Left forelimb (tissue), 1 donor: ENCODE measurements at places on chromosomes 16 and 17.

GRCh38 chr16:78684655-78685375 lies 585.4 kb downstream of the WWOX start:
- DNase-seq: peak; percentile 73

GRCh38 chr17:4710693-4711634 lies 532 bp downstream of the ARRB2 start:
- no peak for DNase-seq

- no peak for DNase-seq
These were observed 44.8 kb downstream of the ADCY7 start for GRCh38 chr16:50311134-50311528.

DNA sequence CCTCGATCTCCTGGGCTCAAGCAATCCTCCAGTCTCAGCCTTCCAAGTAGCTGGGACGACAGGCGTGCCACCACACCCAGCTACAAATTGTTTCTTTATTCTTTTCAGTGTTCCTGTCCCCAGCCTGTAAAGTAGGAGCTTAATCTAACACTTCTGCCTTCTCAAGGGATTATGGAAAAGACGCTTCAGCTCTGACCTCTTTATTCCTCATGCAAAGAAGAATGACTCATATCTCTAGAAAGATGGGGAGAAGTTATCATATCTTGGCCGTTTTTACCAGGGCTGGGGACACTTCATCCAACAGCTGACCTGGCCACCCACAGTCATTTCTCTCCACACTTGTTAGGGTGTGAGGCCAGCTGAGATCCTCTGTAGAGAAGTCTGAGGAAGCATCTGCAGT lies 172.6 kb downstream of the HAPSTR1 start:
- DNase-seq: no peak

DNA sequence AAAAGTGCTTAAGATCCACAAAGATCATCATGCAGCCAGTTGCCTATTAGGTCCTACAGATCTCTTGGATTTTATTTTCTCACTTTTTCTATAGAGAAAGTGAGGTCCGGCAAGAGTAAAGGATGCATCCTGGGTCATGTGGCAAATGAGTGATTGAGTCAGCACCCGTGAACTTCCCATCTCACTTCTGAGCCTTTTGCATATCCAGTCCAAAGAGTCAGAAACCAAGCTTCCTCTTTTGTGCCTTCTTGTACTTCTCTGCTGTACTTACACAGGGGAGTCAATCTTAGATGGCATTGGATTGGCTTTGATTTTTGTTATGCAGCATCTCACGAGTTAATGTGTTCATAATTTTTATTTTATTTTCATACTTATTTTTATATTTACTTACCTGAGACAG lies 114.2 kb upstream of the IRX5 start:
- DNase-seq: no peak

GRCh38 chr16:85206472-85207356 lies 94.4 kb upstream of the CIBAR2 start:
- peak; percentile 84 for DNase-seq

DNA sequence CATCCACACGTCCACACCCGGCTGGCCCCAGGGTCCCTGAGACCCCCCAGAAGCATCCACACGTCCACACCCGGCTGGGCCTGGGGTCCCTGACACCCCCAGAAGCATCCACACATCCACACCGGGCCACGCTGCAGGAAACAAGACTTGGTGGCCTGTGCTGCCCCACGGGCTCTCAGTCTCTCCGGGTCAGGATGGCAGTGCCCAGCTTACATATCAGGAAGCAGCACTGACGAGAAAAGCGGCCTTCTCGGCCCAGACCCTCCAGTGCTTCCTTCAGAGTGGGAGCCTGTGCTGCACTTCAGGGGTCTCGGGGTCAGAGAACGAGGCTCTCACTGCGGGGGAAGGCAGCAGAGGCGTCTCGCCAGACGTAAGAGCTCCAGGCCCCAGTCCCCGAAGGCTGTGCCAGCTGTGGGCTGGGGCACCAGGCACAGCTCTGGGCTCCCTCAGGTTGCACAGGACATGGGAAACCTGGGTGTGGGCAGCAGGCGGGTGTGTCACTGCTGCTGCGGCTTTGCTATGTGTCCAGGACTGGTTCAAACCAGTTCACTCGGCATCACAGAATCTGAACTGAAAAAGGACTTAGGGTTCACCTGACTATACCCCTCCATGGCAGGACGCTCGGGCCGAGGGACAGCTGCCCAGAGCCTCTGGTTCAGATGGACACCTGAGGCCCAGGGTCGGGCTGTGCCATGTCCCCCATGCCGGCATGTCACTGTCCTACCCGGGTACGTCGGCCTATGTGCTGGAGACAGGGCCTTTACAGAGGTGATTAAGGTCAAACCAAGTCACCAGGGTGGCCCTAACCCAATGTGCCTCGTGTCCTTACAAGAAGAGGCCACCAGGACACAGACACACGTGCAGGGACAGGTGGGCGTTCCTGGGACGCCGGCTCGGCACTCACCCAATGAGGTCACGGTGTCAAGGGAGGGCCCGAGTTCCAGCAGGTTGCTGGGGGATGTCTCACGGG lies 40.2 kb upstream of the CHMP6 start:
- DNase-seq: no peak

DNA sequence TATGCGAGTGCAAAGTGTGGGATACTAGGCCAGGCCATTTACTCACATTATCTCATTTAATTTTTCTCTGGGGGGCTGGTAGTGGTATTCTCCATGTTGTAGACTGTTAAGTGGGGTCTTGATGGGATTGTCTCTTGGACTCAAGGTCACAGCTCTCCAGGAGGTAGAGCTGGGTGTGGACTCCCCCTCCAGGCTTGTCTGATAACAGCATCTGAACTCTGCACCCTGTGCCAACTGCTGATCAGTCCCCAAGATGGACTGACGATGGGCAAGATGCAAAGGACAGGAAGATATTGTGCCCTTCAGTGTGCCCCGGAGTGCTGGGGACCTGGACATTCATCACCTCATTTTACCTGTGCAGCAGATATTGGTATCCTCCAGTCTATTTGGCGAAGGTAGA lies 147.8 kb downstream of the MSI2 start:
- no peak for DNase-seq

GRCh38 chr16:27193300-27193990 lies 9.9 kb upstream of the KDM8 start:
- DNase-seq: no peak

- no peak for DNase-seq
These were observed 51.7 kb downstream of the SDK2 start for GRCh38 chr17:73592501-73592961.

GRCh38 chr17:18963126-18964017 lies 11.4 kb downstream of the SLC5A10 start:
- DNase-seq: no peak

DNA sequence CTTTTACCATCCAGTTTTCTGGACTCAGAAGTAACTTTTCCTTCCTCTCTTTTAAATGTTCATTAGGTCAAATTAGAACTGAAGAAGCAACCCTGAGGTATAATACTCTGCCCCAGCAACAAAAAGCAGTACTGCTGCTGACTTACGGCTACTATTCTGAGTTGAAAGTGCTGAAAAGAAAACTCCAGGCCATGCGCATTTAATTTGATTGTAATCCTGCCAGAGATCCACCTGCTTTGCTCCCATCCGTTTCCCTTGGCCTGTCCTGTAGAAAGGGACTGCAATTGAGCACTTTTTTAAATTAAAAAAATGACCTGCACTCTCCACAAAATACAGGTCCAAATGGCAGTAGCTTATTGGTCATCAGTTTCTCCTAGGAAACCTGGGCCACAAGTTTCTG lies 61.6 kb downstream of the PITPNC1 start:
- no peak for DNase-seq

- DNase-seq: no peak
These were observed 1.1 kb upstream of the CCL22 start for GRCh38 chr16:57357330-57358085.

DNA sequence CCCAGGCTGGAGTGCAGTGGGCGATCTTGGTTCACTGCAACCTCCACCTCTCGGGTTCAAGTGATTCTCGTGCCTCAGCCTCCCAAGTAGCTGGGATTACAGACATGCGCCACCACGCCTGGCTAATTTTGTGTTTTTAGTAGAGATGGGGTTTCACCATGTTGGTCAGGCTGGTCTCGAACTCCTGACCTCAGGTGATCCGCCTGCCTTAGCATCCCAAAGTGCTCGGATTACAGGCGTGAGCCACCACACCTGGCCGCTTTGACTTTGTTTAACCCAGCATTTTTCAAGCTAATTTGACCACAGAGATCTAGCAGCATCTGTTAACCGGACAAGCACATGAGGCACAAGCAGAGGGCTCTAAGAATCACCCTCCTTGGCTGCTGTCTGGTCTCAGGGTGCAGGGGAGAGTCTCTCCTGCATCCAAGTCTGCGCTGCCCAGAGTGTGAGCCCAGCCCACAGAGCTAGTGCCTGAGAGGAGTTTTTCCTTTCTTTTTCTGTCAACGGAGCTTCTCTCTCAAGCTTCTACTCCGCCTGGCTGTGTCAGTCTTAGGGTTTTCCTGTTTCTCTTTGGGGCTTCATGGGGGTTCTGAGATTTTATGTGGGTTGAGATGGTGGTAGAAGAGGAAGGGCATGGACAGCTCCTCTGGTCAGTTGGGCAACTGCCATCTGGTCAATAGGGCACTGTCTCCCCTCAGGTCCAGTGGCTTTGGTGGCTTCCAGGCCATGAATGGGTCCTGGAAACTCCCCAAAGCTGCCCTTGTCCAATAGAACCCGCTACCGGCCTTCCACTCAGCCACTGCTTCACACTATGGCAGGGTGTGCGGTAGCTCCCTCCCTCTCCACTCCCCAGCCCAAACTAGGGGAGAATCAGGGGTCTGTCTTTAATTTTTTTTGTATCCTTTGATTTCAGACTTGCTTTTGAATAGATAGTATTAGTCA lies 59.6 kb downstream of the TNFRSF13B start:
- peak; percentile 47 for DNase-seq
